ENCODE measurements at places on chromosomes 11 and 22.

DNA sequence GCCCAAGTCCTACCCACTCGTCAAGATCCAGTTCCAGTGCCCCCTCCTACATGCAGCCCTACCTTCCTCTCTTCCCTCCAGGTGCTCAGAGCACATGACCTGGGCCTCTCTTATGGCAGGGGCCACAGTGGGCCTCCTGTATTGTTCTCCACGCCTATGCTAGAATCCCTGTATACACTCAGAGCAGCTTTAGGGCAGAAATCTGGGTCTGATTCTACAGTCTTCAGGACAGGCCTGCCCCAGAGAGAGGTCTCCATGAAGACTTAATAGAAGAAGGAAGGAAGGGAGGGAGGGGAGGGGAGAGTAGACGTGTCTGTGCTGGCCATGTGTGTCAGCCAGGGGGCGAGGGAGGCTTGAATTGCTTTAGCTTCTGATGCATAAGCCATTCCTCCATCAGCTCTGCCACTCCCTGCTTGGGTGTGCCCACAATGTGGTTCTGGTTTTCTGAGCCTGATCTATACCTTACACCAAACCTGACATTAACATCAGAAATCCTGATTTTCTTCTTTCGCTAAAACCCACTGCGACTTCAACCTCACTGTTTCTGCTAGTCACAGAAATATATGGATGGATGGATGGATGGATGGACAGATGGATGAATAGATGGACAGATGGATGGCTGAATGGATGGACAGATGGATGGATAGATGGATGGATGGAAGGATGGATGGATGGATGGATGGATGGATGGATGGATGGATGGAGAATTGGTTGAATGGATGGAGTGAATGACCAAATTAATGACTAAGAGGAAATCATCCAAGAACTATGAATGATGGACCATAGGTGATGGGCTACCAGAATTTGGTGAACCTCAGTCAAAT is 56.6 kb upstream of the PRDM11 start:
- no peak for DNase-seq

- no peak for DNase-seq
Observed at GRCh38 chr11:66112041-66112491, 42.0 kb downstream of the PACS1 start.

DNA sequence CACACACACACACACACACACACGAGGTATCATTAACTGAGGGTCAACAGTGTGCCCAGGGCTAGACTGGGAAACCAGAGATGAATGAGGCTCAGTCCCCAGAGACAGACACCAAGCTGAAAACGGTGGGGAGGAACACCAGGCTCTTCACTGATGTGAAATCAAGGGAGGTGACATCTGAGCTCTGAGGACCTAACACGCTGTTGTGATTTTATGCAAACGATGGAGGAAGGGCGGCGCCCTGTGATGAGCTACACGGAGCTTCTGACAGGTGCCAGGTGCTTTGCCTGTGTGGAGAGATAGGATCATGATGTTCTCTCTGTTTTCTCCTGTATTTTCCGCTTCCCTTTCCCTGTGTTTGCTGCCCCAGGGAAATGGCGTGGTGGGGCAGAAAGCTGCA is 6.5 kb upstream of the CYB5R3 start:
- no peak for DNase-seq

DNA sequence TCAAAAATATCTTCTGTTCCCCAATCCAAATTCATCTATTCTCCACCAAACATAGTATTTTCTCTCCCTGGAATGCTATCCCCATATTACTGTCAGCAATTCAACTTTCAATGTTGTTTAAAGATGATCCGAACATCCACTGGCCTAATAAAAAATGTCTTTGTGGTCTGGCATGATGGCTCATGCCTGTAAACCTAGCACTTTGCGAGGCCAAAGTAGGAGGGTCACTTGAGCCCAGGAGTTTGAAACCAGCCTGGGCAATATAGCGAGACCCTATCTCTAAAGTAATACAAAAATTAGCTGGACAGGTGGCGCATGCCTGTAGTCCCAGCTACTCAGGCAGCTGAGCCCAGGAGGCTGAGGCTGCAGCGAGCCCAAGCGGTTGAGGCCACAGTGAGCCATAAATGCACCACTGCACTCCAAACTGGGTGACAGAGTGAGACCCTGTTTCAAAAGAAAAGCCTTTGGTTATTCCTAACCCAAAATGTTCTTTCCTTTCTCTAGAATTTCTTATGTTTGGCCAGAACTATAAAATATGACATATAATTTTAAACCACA is 29.8 kb downstream of the SIK3 start:
- peak; percentile 61 for DNase-seq

DNA sequence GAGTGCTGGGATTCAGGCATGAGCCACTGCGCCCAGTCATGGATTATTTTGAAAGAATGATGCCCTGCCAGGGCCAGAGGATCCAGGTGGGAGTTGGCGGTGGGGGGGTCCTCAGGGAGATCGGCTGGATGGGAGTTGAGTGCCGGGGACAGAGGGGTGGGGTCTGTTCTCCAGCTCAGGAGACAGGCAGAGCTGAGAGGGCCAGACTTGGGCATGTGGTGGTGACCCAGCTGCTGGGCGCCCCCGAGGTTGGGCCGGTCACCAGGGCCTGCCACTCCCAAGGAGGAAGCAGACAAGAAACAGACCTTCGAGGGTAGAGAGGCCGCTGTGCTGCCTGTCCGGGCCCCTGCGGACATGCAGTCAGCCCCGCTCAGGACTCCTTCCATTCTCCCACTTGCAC is 11.8 kb upstream of the PRODH start:
- DNase-seq, result no peak

DNA sequence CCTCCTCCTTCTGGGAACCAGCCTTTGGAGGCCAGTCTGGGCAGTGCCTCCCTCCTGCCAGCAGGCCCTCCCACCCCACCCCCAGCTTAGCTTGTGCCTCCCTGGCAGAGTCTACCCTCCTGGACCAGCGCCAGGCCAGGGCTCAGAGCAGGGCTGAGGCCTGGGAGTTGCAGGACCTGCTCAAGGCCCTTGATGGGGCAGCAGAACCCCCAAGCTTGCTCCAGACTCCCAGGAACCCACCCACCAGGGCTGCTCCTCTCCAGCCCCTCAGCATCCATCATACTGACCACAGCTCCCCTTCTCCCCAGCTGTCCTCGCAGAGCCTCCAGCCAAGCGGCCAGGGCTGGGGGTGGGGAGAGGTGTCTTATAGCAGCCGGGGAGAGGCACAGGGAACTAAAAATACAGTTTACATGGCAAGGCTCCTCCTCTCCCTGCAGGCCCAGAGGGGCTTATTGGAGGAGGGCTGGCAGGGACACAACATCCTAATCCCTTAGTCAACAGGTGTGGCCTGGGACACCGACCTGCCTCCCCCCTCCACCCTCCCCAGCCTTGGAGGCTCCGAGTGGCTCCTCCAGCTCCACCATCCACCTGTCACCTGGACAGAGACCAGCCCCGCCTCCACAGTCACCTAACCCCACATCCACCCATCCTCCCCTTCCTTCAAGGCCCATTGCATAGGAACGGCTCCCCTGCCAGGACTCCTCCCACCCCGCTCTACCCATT is 5.2 kb upstream of the MB start:
- DNase-seq, result no peak

- no peak for DNase-seq
Observed at GRCh38 chr11:93212094-93212493, 14.3 kb upstream of the SLC36A4 start.

- DNase-seq, result no peak
Observed at GRCh38 chr11:67674442-67674871, at the start of gene ALDH3B2. Gene ALDH3B2 (minus strand): TSS chr11:67674623. CDS start chr11:67666935, 7,688 bp downstream.

GRCh38 chr22:49393526-49393925 is 434.1 kb downstream of the BRD1 start:
- no peak for DNase-seq

DNA sequence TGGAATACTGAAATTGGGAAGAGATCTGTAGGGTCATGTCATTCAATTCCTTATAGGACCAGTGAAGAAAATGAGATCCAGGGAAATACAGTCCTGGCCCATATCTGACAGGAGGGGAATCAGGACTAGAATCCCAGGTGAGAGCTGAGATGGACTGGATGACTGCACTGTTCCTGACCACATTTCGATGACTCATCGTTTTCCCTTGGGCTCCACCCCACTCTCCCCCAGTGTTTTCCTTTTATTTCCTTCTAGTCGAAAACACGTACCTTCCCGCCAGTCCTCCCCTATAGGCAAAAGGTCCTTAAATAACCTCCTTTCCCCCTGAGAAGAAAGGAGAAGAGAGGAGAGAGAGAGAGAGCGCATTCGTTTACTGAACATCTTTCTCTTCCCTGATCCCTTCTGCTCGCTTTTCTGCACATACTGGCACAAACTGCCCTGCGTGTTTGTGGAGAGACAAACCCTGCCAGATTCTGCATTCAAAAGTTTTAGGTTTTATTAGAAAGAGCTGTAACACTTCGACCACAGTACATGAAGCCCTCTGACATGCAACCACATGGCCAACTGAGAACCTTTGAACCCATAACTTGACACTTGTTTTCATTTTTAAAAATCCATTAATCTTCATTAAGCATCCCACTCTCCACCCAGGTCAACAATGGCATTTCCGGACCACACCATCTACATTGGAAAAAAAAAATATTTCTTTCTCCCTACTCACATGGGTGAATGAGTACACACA is 565.7 kb downstream of the METTL15 start:
- DNase-seq, result no peak

GRCh38 chr22:39097098-39098020 is at the start of gene APOBEC3H:
Gene APOBEC3H (plus strand): TSS chr22:39097244. CDS start chr22:39100279, 3,035 bp downstream.
- DNase-seq, result peak; percentile 66

GRCh38 chr11:11105361-11105760 is 247.5 kb upstream of the ZBED5 start:
- no peak for DNase-seq

GRCh38 chr11:34149274-34149673 is 43.8 kb downstream of the NAT10 start:
- DNase-seq, result no peak

- DNase-seq, result no peak
Observed at GRCh38 chr11:7964873-7965272, 374 bp downstream of the NLRP10 start.

GRCh38 chr22:17773606-17774205 is 563 bp downstream of the BID start:
- no peak for DNase-seq

DNA sequence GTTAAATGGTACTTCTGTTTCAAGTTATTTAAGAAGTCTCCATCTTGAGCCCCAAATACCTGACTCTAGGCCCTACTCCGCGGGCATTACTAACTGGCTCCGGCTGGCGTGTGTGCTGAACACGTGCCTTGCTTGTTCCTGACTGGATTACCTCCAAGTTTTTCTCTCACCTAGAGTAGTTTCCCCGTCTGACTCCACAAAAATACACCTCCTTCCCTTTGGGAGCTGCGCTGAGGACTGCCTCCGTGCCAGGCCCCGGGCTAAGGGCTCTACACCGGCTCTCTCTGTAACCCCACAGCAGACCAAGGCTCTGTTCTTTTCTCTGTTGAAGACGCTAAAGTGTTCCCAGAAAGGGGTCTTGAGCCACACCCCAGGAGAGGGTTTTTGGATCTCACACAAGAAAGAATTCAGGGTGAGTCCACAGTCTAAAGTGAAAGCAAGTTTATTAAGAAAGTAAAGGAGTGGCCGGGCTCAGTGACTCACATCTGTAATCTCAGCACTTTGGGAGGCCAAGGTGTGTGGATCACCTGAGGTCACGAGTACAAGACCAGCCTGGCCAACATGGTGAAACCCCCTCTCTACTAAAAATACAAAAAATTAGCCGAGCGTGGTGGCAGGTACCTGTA is 61.8 kb downstream of the ANO1 start:
- no peak for DNase-seq
